Activated CD4-positive, alpha-beta T cell treated with anti-CD3 and anti-CD28 coated beads, Interleukin-2, Interleukin-6, amounts not matched to agents 100 ng/mL and 50 ng/mL, durations not matched to agents 16 hours and 8 hours (primary cell): ENCODE measurements at places on chromosomes 1 and 21.
A peak's percentile ranks its signal among the peaks of the same experiment; 100 is the strongest.

DNA sequence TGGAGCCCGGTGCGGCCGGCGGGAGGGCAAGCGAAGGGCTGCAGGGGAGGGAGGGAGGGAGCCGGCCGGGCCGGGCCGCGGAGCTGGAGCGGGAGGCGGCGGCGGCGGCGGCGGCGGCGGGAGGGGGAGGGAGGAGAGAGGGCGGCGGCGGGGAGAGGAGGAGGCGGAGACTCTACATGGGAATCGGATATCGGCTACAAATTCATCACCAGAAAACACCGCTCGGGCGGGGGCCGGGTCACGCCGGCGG lies at the start of gene AKT3:
TSS of gene AKT3 (minus strand) at position 42 of the 250 bp plus-strand sequence. CDS start 7,073 bp downstream, outside the sequence.
- DNase-seq: peak; percentile 86

DNA sequence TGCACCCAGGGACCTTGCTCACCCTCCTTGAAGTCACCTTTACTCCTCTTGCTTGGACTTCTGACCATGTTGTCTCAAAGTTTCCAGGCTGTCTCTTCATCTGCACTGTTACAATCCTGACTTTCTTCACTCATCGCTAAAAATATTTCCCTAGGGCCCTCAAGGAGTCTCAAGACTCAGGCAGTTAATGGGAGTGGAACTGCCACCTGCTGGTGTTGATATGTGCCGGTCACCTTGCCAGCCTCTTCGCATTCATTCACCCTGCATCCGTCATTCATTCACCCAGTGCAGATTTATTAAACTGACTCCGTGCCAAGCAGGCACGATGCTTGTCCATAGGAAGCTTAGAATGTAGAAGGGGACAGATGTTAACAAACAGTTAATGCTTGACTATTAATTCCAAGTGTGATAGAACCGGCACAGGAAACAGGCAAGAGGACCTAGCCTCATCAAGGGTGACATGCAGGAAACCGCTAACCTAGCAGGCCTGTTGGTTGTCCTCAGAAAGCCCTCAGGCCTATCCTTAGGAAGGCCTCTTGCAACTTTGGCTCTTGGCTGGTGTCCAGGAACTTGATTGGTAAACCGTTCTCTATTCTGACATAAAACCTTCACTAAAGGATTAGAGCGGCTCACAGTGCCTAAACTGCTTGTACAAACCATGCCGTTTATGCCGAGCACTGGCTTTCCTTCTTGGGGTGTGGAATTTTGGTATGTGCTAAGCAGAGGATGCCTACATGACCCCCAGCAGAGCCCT lies 342.2 kb downstream of the CAMTA1 start:
- no peak for DNase-seq

GRCh38 chr1:24266398-24266941 lies 52.7 kb upstream of the GRHL3 start:
- DNase-seq: no peak

GRCh38 chr1:229114850-229115365 lies 156.0 kb upstream of the RAB4A start:
- no peak for DNase-seq

- no peak for DNase-seq
Measured at GRCh38 chr1:200243042-200243437, 166.8 kb downstream of the ZNF281 start.

- DNase-seq: no peak
Measured at GRCh38 chr1:47947531-47947930, 49.7 kb downstream of the TRABD2B start.

DNA sequence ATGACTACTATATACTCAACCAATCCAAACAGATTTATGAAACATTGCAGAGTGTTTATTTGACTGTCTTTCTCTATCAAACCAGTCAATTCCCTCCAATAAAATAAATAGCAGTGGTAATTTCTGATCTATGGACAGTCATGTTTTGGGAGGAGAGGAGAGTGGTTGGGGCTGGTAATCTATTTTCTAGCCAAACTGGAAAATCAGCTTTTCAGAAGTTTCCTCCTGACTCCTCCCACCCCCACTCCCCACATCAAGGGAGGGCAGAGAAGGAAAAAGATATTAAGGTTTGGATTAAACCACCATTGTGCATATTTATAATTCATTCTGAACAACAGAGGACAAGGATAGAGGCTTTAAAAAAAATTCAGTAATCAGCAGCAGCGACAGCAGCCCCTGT lies 69.4 kb upstream of the SOX13 start:
- DNase-seq: no peak

DNA sequence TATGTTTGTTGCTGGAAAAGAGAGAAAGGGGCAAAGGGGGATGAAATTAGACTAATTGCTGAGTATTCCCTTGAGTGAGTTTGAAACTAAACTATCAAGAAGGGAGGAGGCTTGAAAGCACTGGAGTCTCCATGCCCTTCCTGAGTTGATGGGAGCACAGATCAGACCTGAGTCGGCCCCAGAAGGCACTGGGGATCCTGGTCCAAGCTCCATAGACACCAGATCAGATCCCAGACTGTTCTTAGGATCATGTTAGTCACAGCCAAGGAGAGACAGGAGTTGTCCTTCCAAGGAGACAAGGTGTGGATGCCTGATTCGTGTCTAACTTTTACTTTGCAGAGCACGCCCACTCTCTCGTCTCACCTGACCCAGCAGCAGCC lies 152.3 kb downstream of the NR5A2 start:
- DNase-seq: no peak

GRCh38 chr1:27388337-27389005 lies 4.0 kb upstream of the GPR3 start:
- peak; percentile 75 for DNase-seq

DNA sequence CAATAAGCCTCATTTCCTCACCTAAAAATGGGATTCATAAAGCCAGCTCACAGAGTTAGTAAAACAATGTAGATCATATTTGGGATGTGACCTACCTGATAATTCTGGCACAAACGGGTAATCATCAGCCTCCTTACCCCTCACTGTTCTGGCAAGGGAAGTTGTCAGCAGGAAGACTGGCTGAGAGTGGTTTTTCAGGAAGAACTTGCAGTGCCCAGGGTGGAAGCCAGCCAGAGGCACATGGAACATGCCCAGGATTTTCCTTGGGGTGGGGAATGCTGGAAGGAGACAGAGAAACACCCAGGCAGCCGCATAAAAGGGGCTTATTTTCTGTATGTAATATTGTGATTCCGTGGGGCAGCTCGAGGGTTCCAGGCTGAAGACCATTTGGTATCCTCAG lies 7.7 kb upstream of the SLC5A9 start:
- DNase-seq: no peak

GRCh38 chr1:197910120-197910991 lies 6.8 kb upstream of the LHX9 start:
- no peak for DNase-seq

GRCh38 chr1:161033751-161034150 lies 5.0 kb downstream of the TSTD1 start:
- no peak for DNase-seq

DNA sequence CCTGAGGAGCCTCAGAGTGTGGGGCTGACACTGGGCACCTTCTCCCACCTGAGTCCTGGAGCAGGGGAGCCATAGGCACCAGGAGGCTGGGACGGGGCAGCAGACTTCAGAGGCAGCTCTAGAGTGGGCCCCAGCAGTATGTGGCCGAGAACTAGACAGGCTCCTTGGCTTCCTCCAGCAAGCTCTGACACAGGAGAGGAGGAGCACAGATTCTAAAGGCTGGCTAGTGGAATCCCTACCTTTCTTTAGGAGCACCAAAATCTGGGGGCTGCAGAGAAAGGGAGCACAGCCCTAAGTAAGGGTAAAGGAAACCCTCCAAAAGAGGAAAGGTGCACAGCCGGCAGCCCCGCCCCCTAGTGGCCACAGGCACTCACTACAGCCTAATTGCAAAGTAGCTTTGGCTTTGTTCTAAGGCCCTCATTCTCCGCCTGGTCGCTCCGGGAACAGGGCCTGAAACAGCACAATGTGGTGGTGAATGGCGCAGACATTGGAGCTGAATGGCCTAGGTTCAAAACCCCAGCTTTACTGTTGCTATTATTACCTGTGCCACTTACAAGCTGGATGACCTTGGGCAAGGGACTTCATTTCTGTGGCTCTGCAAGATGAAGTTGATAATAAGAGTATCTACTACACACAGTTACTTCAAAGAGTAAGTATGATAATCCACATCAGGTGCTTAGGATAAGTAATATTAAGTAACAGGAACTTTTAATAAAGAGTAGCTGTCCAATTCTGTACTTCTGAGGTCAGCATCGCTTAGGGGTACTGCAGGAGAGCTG lies 8.8 kb upstream of the GUCA2A start:
- DNase-seq: peak; percentile 63

GRCh38 chr1:30678209-30678608 lies 45.2 kb downstream of the MATN1 start:
- DNase-seq: no peak

DNA sequence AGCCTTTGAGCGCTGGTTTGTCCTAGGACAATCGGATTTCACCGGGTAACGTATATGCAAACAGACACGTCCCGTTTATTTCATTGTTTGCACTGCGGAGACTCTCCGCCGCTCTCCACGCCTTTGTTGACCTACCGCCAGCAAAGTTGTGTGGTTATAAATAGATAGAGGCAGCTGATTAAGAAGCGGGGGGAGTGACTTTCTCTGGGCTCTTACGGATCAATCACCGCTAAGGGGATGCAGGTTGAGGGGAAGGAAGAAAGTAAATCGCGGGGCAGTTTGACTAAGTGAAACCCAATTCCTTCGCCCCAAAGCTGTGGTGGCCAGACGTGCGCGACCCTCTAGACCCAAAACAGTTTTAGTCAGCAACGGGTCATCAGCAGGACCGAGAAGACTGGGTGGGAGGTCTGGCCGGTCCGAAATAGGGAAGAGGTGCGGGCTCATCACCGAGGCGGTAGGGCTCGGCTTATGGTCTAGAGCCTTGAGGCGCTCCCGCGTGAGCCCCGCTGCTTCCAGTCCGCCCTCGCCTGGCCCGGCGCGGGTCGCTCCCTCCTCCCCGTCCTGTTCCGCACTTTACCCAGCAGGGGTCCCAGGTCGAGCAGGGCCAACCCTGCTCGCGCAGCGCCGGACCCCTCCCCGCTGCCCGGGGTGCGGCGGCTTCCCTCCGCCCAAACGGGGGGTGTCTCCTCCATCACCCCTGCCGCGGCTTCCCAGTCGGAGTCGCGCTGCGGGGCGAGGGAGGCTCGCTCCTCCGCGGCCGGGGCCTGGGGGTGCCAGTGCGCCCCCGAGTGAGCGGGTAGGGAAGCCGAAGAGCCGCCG lies 120.8 kb upstream of the RRP15 start:
- peak; percentile 4 for DNase-seq

- no peak for DNase-seq
Measured at GRCh38 chr1:248361121-248361715, at the start of gene OR2T4. OR2T4 (plus strand) TSS chr1:248361665; CDS start chr1:248361665, 0 bp downstream.

- peak; percentile 42 for DNase-seq
Measured at GRCh38 chr1:43565600-43566360, 35.1 kb downstream of the PTPRF start.

- no peak for DNase-seq
Measured at GRCh38 chr1:66690666-66691381, 61.4 kb upstream of the DYNLT5 start.

- no peak for DNase-seq
Measured at GRCh38 chr1:6795661-6796060, 10.4 kb downstream of the CAMTA1 start.

DNA sequence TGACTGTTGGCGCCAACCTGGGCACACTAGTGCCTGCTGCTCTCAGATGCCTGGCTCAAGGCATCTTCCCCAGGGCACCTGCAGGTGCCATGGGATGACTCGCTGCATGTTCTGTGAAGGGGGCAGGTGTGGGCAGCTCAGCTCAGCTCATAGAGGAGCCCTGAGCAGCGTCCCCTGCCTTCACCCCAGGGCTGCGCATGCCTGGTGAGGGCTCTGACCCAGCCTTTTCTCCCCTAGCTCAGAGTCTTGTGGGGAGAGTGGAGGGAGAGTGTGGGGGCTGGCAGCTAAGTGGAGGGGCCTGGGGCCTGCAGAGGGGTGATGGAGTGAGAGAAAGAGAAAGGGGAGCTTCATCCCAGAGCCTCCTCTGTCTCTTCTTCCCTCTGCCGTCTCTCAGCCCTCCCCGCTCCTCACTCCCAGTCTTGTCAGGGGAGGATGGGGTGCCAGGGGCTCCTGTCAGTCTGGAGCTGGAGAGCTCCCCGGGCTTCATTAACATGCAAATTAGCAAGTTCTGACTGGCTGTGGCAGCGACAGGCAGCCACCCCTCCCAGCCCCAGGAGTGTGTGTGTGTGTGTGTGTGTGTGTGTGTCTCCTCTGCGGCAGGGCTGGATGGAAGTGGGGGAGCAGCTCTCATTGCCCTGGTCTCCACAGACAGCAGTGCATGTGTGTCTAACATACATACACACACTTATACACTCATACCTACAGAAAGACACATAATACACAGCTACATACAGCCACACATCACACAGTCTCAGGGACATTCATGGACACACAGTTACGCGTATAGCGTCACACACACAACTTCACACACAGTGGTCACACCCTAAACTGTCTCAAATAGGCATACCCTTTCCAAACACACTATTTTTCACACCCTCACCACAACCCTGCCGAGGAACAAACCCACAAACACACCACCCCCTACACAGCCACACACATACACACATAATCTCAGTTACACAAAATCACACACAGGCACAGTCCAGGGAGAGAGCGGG lies 34.0 kb downstream of the FOXO6 start:
- DNase-seq: no peak

GRCh38 chr1:117416546-117417125 lies 49.4 kb downstream of the MAN1A2 start:
- no peak for DNase-seq

DNA sequence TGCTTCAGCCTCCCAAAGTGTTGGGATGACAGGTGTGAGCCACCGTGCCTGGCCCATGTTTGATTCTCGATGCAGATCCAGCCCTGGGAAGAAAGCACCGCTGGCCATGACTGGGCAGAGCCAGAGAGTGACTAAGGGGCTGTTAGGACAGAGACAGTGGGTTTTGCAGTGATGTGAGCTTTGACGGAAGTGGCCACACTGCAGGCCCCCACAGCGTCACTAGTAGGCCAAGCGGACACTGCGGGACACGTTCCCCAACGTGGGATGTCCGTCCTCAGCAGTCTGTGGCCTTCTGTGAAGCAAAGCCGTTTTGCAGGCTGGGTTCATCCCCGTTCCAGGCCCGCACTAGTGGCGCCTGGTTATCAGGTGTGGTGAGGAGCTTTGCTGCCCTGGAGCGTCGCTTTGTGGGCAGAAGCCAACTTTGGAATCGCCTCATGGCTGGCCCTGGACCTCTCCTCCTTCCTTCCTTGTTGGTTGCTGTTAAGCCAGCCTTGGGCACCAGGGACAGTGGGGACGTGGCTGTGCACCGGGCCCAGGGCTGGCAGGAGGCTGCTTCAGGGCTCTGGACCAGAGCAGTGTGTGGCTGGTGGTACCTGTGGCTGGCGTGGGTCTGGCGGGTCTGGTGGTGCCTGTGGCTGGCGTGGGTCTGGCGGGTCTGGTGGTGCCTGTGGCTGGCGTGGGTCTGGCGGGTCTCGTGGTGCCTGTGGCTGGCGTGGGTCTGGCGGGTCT lies 41.2 kb downstream of the SKI start:
- DNase-seq: no peak

GRCh38 chr1:28031173-28031572 lies 57.2 kb downstream of the EYA3 start:
- no peak for DNase-seq

- no peak for DNase-seq
Measured at GRCh38 chr1:93804412-93804811, 74.6 kb downstream of the DNTTIP2 start.
